ENCODE measurements at places on chromosomes 2 and 18. TPM values are rescaled to one million over a fixed set of nuclear protein-coding genes. Genes with fewer than 3 reads are reported as not detected.

FTCDNL1 gene
- 3.1 TPM for total RNA-seq

DNA sequence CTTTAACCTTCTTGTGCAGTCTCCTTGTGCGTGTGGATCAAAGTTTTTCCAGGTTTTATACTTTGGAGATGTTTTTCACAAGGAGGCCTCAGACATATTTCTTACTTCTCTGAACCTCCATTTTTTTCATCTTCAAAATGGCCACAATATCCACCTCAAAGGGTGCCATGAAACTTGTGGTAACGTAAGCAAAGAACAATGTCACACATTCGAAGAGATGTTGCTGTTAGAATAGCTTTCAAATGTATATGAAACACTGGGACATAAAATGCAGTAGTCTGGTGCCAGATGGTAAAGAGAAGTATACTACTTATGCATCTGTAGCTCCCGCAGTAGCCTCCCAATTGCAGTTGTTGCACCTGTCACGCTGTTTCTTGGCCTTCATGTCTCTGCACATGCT, 2.6 kb upstream of the KRCC1 start:
- no peak for DNase-seq

LOXL3 gene
- 15.9 TPM for total RNA-seq

DNA sequence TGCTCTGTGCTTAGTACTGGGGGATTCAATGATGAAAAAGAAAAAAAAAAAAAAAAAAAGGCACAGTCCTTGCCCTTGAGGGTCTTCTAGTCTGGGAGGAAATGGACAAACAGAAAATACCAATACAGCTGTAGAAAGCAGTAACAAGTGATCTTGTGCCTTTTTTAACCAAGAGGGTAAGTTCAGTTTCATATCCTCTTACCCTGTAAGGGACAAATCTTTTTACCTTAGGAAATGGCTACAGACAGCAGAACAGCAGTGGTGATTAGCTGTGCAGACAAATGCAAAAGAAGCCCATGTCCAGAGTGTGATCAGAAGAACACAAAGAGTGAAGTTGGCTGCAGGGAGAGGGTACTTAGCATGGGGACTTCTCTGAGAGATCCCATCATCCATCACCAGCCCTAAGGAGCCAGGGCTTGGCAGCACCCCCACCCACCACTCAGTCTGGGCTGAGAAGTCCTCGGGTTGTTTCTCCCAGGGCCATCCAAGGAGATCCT, 102.9 kb downstream of the ALPK2 start:
- DNase-seq: no peak

DNA sequence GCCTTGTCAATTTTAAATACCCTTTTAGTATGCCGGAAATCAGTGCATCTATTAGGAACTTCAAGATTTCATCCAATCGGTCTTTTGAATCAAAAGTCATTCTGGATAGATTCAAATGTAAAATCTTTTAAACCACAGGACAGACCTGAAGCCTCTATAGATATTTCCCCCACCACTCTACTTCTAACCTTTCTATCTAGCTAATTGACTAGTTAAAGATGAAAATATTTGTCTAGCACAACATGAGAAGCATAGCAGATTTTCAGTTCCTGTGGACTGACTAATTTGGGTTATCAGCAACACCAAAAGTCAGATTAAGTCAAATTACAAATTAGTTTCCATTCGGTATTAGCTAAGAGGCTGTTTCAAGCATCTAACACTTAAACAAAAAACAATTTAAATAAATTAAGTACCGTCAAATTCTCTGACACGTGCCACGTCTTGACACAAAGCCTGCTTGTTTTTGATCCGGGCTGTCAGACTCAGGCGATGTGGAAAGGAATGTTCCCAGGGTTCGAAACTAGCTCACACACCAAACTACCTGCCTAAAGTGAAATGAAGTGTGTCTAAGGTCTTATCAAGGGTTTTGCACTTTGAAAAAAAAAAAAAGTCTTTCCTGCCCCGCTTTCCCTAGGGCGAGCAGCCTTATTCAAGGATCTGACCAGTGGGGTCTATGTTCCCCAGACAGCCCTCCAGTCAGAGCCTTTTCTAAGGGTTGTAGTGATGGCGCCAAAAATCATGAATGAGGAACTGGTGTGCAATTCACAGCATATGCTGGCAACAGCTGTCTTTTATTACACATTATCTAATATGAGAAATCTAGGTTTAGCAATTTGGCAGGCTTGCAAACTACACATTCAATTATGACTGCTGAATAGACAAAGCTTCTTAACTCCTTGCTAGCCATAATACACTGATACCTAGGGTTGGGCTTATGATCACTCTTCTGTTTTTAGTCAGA, 4.7 kb downstream of the CYTIP start:
- no peak for DNase-seq

- DNase-seq: no peak
Observed at GRCh38 chr18:25866331-25866730, 224.1 kb downstream of the SS18 start.

DNA sequence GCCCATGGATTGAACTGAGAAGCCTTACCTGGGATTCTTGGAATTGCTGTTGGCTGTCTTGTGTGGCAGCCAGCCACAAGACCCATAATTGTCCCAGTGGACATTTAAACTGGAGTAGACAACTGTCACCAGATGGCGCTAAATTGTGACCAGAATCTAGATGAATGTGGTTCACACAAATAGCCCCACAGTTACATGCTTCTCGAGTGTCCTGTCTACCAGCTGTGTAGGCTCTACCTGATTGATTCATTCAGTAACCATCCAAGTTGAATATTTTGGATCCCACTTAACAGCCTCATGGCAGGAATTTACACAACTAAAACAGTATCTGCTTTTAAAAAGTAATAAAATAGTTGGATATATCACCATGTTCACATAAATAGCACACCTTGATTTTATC, 73.2 kb downstream of the MAP4K4 start:
- no peak for DNase-seq

DNA sequence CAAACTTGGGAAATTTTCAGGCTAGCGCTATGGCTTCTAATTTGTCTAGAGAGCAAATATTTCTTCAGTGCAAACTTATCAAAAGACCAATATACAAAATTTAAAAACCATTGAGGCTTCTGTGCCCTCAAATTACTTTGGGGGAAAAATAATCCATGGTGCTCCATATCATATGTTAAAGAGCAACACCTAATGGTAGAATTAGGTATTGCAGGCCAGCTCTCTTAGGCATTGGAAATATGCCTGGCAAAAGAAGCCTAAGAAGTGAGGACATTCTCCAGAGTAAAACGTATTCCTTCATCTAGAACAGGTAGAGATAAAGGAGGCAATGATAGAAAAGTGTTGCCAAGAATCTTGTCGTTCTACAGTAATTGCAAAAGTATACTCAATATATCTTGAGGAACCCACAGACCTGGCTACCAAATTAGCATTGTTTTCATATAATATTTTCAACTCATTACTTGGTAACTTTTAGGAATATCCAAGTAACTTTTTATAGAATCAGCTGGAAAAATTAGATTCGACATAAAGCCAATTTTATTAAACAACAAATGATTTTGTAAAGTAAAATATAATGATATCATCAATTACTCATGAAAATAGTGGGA, 401.1 kb downstream of the BCL11A start:
- no peak for DNase-seq

RAB6C gene
- 0.23 TPM for total RNA-seq

DNA sequence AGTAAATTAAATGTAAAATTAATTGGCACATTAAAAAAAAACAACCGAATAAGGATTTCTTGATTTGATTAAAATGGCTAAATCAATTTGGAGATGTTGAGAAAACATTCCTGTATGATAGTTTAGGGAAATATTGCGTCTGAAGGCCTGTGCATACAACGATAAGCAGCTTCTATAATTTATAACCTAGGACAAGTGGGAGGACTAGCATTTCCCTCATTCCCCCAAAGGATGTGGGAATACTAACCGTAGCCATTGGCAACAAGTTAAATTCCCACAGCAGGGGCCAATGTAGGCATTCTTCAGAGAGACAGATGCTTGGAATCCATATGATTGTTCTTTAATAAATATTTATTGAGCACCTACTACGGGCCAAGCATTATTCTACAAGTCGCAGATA, 134.5 kb downstream of the NYAP2 start:
- no peak for DNase-seq

RAD51AP2 gene
- total RNA-seq: not detected

DNA sequence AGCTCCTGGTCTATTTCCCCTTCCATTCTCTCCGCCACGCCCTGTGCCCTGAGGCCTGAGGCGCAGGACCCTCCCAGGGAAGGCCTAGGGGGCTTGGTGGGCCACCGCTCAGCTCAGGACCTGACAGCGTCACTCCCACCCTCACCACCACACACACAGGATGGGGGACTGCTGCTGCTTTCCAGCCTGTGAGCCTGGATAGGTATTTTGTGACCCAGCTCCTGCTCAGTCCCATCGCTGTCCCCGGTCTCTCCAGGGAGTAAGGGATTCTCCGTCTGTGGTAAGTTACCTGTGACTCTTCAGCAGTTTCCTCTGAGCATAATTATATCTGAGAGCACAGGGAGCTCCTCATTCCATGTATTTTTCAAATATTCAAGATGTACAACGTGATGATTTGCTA, 16.3 kb downstream of the FAM228A start:
- DNase-seq: no peak

POTEE gene
- total RNA-seq: 0.14 TPM

GRCh38 chr2:158041400-158041799, 60.3 kb upstream of the UPP2 start:
- no peak for DNase-seq

- no peak for DNase-seq
Observed at GRCh38 chr2:233006648-233007047, 6.4 kb downstream of the NGEF start.

- DNase-seq: no peak
Observed at GRCh38 chr2:142937347-142937746, 59.9 kb downstream of the KYNU start.

GRB14 gene
- total RNA-seq: 2.5 TPM

- no peak for DNase-seq
Observed at GRCh38 chr2:210681491-210681890, 125.1 kb downstream of the CPS1 start.

- DNase-seq: no peak
Observed at GRCh38 chr2:213740453-213740852, 456.2 kb downstream of the SPAG16 start.

SLC5A7 gene
- 0.20 TPM for total RNA-seq

GRCh38 chr2:234483568-234484251, 13.2 kb downstream of the ARL4C start:
- DNase-seq: peak; percentile 27

MYO7B gene
- total RNA-seq: 125 TPM

DNA sequence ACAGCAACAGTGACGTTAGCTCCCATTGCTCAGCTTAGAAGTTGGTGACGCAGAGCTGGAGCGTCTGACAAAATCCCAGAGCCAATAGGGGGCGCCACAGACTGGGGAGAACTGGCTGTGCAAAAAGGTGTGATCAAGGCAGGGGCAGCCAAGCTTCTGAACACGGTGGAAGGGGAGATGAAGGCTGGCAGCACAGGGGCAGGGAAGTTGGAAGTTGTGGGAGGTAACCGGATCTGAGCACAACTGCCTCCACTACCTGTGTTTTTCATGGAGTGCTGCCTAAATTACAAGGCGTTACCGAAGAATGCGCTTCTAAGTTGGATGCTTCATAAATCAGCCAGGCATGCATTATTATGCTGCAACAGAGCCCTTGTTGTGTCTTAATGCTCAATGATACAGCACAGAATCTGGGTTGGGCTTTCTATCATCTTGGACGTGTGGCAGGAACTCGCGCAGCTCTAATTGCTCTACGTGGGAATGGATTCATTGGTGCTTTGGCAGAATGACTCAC, 370.0 kb downstream of the SLC4A3 start:
- no peak for DNase-seq

DNA sequence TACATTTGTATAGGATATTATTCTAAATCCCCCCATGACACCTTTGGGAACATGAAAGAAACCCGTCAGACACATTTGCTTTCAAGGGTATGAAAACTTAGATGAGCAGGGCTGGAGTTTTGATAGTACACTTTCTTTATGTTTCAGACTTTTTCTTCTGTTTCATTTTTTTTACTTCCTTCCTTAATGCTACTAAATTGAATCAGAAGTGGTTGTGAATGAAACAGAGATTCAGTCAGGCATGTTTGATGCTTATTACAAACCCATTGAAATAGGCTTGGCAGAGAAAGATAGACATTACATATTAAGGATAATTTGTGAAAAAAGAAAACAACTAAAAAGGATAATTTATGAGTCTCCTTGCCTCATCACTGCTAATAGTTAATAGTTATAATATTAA, 26.8 kb downstream of the SLC30A6 start:
- no peak for DNase-seq

DNA sequence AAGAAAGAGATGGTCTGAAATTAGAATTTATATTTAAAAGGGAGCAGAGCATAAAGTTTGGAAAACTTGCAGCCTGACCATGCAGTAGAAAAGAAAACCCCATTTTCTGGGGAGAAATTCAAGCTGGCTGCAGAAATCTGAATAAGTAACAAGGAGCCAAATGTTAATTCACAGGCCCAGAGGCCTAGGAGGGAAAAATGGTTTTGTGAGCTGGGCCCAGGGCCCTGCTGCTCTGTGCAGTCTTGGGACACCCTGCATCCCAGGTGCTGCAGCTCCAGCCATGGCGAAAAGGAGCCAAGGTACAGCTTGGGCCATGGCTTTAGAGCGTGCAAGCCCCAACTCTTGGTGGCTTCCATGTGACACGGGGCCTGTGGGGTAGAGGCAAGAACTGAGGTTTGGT, 41.3 kb downstream of the CFAP36 start:
- no peak for DNase-seq

CABYR gene
- 3.0 TPM for total RNA-seq

CAMKMT gene
- 12.1 TPM for total RNA-seq

GRCh38 chr18:30404422-30404821, 638.1 kb downstream of the DSC3 start:
- DNase-seq: no peak

DNA sequence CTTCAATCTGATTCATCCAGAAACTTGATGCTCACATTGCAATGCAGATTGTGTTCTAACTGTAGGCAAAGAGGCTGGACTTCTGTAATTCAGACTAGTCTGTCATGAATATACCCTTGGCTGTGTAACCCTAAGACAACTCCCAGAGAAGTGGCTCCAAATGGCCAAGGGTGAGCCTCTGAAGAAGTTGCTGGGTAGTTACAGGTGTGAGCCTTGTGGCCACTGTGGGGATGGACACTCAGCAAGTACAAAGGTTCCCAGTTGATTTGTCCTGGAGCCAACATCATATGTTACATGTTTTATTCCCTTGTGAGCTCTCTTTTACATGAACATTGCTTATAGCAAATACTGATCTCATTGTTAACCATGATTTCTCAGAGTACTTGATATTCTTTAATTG, 94.8 kb upstream of the KCNJ3 start:
- no peak for DNase-seq

ID2 gene
- total RNA-seq: 208 TPM

GRCh38 chr2:168736649-168737445, 65.6 kb upstream of the NOSTRIN start:
- no peak for DNase-seq
